Stimulated activated CD8-positive, alpha-beta memory T cell treated with anti-CD3 and anti-CD28 coated beads, Interleukin-12 subunit alpha, Interleukin-12 subunit beta, amount 100 ng/mL, for 1 hour (primary cell): ENCODE measurements at places on chromosomes 11 and 22.

- DNase-seq = no peak
Measured at GRCh38 chr11:12943311-12943710, 65.8 kb upstream of the RASSF10 start.

- DNase-seq = no peak
Measured at GRCh38 chr11:370070-370941, 1.0 kb downstream of the B4GALNT4 start.

DNA sequence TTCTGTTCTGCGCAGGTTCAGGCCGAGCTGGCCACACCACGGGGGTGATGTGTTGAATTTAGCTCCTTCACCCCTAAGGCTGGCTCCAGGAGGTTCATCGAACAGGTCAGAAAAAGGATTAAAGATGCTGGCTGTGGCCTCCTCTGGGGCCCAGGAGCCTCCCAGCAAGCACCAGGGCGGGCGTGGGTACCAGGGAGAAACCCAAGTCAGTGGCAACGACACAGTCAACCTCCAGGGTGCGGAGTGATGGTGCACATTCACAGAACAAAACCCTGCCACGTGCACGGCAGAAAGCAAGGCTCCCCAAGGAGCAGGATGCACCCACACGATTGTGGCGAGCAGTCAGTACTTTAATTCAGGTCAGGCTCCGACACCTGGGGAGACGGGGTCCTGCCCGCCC, 10.8 kb downstream of the C11orf24 start:
- DNase-seq = no peak

DNA sequence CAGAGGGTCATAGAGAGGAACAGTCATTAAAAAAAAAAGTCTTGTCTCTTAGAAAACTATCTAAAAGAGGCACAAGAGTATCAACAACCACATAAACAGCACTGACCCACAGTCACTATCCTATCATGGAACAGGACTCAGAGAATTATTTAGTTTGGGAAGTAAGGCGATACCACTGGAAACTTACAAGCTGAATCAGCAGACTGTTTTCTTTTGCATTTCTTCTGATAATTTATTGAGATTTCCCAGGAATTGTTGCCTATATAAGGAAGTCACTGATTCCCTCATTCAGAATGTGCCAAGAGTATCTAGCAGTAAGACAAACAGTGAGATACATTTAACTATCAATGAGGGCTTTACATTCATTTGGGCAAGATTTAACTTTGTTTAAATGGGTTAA, 304.1 kb downstream of the GUCY1A2 start:
- DNase-seq = no peak

DNA sequence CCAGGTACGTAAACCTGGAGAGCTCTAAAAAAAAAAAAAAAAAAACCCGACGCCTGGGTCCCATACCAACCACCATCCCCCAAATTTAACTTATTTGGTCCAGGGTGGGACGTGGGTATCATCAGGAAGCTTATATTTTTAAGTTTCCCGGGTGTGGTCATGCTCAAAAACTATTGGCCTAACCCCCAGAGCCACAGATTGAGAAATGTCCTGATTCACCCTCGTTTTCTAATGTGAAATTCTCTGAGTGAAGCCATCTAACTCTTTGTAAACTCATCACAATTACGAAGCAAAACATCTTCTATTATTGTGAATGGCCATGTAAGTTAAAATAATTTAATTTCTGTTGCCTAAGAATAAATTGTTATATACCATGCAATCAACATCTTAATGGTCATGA, 29.6 kb downstream of the PAK1 start:
- DNase-seq = no peak
